Vagina (tissue), 2 donors: ENCODE measurements at places on chromosomes 3 and 15.
A peak's percentile ranks its signal among the peaks of the same experiment; 100 is the strongest.

GRCh38 chr3:143122608-143123352 lies 3.2 kb downstream of the CHST2 start:
- DNase-seq: no peak

DNA sequence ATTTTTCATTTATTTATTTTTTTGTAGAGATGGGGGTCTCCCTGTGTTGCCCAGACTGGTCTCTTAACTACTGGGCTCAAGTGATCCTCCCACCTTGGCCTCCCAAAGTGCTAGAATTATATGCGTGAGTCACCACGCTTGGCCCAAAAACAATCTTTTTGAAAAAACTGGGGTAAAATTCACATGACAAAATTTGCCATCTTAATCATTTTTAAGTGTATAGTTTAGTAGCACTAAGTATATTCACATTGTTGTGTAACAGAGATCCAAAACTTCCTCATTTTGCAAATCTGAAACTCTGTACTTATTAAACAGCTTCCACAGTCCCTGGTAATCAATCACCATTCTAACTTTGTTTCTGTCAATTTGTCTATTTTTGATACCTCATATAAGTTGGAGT lies 5.2 kb downstream of the SNX1 start:
- no peak for DNase-seq

DNA sequence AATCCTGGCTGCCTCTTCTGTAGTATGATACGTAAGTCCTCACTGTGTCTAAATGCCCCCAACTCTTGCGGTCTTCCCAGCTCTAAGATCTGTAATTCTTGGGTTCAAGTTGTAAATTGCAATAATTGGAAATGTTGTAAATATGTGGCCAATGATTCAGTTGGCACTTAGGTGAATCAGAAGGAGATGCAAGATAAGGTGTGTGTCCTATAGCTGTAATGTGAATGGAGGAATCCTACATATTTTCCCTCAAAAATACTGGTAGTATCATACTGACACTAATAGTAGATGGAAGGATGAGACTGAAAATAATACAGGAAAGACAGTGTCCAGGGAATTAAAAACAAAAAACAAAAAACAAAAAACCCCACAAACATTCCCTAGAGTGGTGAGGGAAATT lies 3.5 kb upstream of the ST3GAL6 start:
- DNase-seq: no peak

GRCh38 chr3:65019443-65020055 lies 331.7 kb upstream of the ADAMTS9 start:
- no peak for DNase-seq

DNA sequence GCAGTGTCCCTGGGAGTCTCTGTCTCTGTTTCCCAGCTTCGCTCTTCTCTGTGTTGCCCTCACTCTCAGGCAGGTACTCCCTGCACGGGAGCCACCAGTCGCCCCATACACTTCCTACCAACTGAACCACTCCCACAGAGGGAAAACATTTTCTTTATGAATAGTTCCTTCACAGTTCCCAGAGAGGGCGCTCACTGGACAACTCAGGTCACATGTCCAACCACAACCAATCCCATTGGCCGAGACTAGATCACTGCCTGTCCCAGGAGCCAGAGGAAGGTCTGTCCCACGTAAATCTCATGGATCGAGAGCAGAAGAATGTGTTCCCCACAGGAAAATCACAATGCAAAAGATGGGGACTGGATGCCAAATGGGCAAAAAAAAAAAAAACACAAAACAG lies 26.1 kb downstream of the GRK7 start:
- DNase-seq: no peak

GRCh38 chr3:108320746-108321350 lies 24.5 kb downstream of the HHLA2 start:
- no peak for DNase-seq

GRCh38 chr3:126834596-126835471 lies 130.8 kb downstream of the CHCHD6 start:
- no peak for DNase-seq

- DNase-seq: no peak
These were observed 83.7 kb upstream of the COL6A6 start for GRCh38 chr3:130433306-130433705.

GRCh38 chr15:82805994-82806406 lies at the start of gene FSD2:
FSD2 (minus strand) TSS chr15:82806069; CDS start chr15:82787390, 18,679 bp downstream.
- no peak for DNase-seq

DNA sequence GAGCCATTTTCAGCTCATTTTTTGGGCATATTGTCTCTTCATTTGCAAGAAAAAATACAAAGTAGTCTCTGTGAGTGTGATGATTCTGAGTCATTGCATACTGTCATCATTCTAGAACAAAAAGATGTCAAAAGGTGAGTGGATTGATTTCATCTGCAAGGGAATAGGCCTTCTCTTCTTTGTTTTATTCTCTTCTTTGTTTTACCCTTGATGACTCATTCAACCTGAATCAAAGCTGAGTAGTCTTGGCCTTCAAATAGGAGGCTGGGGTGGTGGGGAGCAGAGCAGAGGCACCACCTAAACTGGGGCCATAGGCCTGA lies 25.4 kb downstream of the CYP19A1 start:
- no peak for DNase-seq

- DNase-seq: no peak
These were observed 337.2 kb upstream of the DNAJC19 start for GRCh38 chr3:181326637-181327223.

DNA sequence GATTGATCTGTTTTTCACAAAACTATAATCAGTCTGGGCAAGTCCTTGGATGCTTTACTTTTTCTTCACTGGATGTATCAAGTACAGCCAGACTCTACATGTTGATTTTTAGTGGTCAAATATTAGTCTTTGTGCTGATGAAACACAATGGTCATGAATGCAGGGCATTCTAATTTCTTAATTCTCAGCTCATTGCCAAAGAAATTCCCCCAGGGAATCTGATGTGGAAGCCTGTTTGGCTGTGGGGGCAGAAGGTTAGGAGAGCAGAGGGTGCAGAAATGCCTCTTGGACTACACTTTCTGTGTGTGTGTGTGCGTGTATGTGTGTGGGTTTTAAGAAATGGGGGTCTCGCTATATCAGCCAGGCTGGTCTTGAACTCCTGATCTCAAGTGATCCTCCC lies 48.7 kb upstream of the HACD2 start:
- no peak for DNase-seq

DNA sequence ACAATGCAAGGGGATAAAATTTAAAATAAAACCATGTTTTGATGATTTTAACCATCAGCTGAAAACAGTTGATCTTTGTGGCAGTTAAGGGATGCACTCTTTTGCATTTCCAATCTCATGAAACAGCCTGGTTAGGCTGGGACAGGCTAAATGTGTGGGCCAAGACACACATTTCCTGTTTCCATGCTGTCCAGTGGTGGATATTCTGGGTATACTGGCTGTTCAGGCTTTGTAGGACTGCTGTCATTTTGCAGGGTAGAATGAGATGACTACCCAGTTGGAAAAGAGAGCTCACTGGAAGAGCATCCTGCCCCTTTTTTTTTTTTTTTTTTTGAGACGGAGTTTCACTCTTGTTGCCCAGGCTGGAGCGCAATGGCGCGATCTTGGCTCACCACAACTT lies 42.0 kb upstream of the IP6K2 start:
- DNase-seq: no peak

GRCh38 chr3:66398228-66399025 lies 102.4 kb downstream of the LRIG1 start:
- no peak for DNase-seq

GRCh38 chr3:16304061-16305010 lies 39.3 kb downstream of the OXNAD1 start:
- DNase-seq: no peak

- DNase-seq: no peak
These were observed 481 bp downstream of the MASP1 start for GRCh38 chr3:187291001-187291511.

DNA sequence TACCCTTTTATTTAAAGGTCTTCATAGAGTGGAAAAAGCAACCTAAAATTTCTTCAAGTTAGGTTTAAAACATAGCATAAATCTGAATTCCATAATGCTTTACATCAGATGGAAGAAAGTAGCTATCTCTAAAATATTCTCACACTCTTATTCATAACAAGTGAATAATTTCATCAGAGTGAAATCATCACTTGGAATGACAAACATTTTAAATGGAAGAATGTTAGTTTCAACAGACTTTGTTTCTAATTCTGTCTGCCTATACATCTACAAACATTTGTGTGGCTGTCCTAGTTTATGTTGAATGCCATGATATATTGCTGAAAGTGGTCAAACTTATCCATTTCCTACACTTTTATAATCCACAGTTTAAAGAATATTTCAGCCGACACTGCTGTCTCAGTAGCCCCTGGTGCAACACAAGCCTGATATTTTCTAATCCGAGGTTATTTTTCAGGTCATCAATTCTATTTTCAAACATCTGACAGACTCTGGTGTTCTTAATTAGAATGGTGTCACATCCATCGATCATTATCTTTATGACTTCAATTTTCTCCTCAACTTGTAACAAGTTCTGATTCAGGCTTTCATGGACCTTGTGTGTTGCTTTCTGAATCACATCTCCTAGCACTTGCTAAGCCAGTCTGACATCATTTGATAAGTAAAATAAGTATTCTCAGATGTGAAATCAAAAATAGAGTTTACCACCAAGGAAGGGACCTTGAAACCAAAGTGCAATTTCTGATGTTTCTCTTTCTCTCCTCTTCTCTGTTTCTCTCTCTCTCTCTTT lies 17.1 kb upstream of the CNTN3 start:
- DNase-seq: no peak

- DNase-seq: no peak
These were observed 86.9 kb upstream of the PLXNA1 start for GRCh38 chr3:126896067-126896441.

- no peak for DNase-seq
These were observed 81.8 kb downstream of the MYH15 start for GRCh38 chr3:108428586-108428985.

GRCh38 chr3:51198477-51198876 lies 186.6 kb upstream of the MANF start:
- no peak for DNase-seq

DNA sequence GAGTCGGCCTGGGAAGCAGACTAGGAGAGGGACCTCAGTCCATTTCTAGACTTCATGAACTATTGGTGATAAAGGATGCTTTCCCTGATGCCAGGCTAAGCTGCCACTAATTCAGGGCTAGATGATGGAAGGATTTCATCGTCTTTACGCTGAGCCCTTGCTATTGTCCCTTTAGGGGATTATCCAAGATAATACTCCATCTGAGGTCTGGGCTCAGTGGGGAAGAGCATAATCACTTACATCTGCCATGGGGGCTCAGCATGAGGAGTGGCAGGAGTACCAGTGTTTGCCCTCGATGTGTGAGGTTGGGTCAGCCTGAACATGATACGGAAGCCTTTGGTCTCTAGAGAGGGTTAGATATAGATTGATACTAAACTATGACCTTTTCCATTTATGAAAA lies 47.3 kb downstream of the PTPRG start:
- DNase-seq: no peak

DNA sequence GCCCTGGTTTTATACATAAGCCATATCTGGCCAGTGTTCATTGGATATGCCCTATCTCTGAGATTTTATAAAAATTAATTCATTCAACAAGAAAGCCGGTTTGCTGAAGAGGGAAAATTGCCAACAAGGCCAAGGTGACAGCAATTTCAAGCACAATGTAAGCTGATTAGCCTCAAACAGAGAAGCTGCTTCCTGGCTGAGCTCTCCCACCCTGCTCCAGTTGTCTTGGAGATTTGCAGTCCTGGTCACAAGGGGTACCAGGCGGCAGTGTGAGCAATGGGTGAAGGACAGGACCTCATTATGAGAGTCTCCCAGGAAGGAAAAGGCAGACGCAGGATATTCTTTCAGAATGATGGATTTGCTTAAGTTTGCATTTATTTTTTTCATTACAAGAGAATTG lies 5.4 kb upstream of the THSD4 start:
- DNase-seq: peak; percentile 22

DNA sequence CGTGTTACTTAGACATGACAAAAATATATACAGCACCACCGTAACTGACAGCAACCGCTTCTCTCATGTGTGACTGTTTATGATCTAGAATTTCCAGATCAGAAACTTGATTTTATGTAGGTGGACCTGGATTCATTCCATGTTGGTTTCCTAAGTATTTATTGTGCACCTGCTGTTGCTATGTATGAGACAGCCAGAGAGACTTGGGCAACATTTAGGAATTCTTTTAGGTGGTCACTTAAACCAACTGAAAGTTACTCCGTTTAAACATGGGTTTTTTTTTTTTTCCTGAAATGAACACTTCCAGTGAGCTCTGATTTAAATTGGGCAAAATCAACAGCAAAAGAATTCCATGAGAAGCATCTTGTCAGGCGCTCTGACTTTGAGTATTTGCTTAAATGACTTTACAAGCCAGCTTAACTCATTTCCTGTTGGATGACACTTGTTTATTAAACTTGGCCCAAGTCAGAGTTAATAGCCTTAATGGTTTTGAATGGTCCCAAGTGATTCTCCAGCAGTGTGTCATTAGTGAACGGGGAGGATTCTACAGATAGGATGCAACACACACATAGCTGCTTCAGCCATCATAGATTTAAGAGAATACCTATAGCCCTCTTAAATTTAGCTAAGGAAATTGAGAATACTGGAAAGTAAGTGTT lies 31.8 kb downstream of the MITF start:
- no peak for DNase-seq
